ENCODE measurements at places on chromosomes 1 and 21.
A peak's percentile ranks its signal among the peaks of the same experiment; 100 is the strongest.

- DNase-seq, result peak; percentile 59
Measured at GRCh38 chr1:24526940-24527542, 24.4 kb downstream of the RCAN3 start.

DNA sequence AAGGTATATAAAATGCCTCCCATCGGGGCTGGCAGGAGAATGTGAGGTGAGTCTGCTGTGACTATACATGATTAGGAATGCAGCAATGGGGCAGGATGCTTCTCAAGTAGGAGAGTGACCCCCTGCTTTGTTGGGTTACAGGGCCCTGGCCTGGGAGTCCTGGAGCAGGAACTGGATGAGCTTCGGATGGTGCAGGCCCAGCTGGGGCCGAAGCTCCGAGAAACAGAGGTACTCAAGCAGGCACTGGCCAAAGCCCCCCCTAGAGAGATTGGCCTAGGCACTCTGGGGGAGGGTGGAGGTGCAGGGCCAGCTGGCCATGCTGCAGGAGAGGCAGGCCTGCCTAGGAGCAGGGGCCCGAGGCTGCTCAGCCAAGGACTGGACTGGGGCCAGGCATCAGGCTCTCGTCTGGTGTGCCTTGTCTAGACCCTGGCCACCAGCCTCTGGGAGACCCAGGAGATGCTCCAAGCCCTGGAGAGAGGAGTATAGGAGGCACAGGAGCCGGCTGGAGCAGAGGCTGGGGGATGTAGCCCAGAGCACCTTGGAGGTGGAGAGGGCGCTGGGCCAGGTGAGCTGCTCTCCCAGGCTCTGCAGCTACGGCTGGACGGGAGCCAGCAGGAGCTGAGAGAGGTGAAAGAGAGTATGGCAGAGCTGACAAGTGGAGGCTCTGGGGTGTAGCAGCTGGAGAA lies 32.8 kb upstream of the PKP1 start:
- no peak for DNase-seq

GRCh38 chr1:176315519-176316220 lies 108.6 kb upstream of the COP1 start:
- DNase-seq, result no peak

GRCh38 chr21:43370091-43370658 lies 56.8 kb downstream of the SIK1 start:
- DNase-seq, result no peak

DNA sequence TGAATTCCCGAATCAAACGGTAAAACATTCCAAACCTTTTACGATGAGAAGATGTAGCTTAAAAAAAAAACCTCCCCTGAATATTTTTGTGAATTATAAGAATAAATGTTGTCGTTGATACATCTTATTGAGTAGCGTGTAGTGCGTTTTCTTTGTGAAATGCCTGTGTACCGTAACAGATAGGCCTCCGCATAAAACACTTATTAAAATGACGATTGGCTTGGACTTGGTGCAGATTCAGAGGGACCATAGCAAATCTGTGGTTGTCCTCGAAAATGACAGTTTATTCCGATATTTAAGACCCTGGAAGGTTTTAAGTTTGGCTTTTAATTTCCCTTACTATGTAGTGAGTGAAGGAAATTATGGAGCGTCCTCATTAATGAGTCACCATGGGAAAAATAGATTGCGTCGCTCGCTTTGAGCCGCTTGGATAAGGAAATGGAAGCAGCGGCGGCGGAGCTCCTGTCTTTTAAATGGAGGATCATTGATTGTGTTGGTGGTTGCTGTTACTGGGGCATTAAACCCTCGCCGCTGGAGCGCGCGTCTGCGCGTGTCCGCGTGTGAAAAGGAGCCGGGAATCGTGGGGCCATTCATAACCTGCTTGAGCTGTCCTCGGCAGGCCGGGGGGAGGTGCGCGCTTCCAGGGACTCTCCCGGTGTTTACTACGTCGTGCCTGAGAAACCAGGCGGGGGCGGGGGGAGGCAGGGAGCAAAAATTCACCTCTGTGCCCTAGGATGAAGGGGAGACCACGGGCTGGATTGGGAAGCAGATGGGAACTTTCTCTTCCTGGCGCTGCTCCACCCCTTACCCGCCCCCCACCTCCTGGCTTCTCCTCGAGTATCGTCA lies 1.6 kb downstream of the SPEN start:
- peak; percentile 59 for DNase-seq

- DNase-seq, result no peak
Measured at GRCh38 chr1:181984006-181984405, 77.5 kb downstream of the ZNF648 start.

GRCh38 chr21:17460094-17460493 lies 52.7 kb upstream of the CXADR start:
- no peak for DNase-seq

Measured in CD4-positive, alpha-beta T cell treated with Interleukin-4 for 4 hours (primary cell).